Brain (organoid and tissue), 16 donors: ENCODE measurements at places on chromosomes 7 and 10.

GRCh38 chr10:78433766-78434535, 400.3 kb downstream of the RPS24 start:
- peak; percentile 83 for DNase-seq

- DNase-seq = no peak
Observed at GRCh38 chr7:23247603-23248335, 1.2 kb downstream of the GPNMB start.

DNA sequence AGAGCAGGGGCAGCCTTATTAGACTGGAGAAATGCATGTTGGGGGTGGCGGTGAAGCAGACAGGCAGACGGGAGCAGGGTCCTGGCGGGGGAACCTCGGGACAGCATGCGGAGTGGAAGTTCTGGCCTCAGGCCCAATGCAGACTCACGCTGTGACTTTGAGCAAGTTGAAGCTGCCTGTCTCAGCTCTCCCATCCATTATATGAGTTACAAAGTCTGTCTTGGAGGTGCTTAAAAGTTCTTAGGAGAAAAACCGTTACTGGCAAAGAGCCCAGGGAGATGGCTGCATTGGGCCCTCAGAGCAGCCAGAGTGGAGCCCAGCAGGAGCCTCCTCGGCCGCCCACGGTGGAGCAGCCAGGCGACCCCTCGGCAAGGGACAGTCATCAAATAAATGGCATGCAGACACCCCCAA, 509.5 kb downstream of the PLXNA4 start:
- peak; percentile 72 for DNase-seq

DNA sequence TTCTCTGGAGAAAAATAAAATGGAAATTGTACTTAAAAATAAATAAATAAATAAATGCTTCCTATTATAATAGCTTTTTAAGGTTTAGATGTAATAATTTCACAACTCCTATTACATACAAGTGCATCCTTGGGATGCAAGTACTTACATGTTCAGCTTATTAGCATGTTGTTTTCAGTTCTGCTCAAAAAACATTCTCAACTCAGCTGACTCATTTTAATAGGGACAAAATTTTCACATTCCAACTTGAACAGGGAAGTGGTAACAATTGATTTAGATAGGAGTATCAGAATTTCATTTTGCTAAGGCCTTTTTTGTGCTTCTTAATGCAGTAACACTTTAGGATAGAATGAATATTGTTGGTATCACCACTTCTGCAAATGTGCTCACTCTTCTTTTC, 16.7 kb upstream of the PAPSS2 start:
- DNase-seq = no peak

- DNase-seq = no peak
Observed at GRCh38 chr7:27641581-27642230, 21.0 kb downstream of the HIBADH start.

GRCh38 chr10:88205842-88206446, 342.5 kb downstream of the PTEN start:
- DNase-seq = no peak

GRCh38 chr10:3886641-3887251, 101.7 kb upstream of the KLF6 start:
- DNase-seq = no peak

DNA sequence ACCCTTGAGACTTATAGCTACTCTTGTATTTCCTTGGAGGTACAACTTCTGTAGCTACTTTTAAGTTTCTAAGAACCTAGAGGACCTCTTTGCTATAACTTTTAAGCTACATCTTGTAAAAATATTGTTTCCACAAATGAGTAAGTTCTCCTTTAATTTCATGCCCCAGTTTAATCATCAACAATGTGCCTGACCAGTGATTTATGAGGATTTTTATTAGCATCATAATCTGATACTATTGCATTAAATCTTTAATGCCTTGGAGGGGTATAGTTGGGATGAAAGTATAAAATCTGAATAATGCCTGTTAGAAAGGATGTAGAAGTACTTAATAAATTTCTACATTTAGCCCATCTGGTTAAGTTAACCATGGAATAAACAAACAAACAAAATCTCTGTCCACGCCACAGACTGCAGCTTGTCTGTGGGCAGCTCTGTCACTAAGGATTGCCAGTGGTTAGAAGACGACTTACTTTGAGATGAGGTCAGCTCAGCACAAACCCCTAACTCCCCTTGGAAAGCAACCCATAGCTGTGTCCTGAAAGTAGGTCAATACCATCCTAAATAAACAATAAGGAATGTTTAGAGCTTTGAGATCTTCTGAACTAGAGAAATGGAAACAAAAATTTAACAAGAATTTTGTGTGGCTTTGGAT, 18.3 kb downstream of the UBE2D1 start:
- no peak for DNase-seq

DNA sequence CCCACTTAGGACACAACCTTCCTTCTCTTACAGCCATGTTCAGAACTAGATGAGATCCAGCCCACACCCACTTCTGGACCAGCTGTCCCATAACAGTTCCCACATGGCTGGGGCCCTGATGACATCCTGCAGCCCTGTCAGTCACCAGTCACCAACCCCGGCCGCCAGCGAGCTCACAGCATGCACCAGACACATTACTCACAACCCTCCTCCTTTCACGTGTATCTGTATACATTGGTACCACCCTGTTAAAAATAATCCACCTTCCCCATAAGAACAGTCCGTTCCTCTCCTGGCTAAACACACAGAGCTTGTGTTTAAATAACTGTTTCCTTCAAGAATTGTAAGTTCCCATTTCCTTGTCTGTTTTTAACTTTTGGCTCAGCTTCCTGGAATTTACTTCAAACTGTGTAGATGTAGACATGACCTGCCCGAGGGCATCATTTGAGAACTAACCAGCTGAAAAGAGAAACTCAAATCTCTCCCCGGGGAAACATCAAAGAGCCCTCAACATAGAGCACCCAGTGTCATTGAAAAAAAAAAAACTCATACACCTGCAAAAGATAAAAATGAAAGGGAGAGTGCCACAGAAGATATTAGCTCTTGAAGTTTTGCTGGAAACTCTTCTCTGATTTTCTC, 26.0 kb upstream of the PRLHR start:
- DNase-seq = no peak

- DNase-seq = no peak
Observed at GRCh38 chr10:59391060-59391459, 28.7 kb upstream of the FAM13C start.

DNA sequence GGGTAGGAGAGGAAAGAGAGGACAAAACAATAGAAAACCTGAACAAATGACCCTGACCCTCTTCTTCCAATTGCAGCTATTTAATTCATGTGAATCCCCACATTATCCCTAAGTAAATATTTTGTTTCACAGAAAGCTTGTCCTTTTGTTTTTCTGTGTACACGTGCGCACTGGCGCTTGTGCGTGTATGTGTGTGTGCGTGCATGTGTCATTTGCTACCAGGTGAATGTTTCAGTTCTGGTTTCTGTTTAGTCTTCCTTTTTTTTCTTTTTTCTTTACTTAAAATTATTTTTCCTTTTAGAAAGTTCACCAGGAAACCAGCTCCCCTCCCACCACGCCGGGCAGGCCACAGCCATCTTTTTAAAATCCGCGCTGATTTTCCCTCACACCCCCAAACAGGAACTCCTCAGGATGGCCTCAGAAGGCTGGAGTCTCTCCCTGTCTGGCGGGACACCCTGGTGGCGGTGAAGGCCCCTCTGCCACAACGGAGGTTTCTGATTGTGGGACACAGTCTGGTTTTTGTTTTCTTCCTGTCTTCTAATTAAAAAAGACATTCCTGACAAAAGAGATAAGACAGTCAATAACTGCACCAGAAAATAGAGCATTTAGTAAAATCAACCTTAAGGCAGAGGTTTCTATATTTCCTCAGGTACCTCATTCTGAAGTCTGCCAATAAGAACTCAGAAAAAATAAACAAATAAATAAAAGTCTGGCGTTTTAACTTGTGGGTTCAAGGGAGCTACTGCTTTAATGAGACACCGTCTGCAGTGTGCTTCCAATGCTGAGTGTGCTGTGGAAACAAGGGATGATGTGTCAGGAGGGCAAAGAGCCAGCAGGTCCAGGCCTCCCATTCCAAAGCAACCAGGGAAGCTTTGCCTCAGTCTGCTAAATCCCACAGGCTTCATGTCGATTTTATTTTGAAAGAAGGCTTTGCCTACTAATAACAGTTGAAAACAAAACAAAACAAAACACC, 17.4 kb downstream of the IRF5 start:
- peak; percentile 11 for DNase-seq
